ENCODE measurements at places on chromosomes 13 and 19.

GRCh38 chr13:44930963-44931623, 58.2 kb downstream of the NUFIP1 start:
- no peak for DNase-seq

GRCh38 chr19:17394891-17395415, 957 bp upstream of the CCDC194 start:
- no peak for DNase-seq

- DNase-seq = no peak
Observed at GRCh38 chr19:14540741-14541525, 11.5 kb downstream of the TECR start.

- no peak for DNase-seq
Observed at GRCh38 chr19:4980838-4981680, 12.1 kb downstream of the KDM4B start.

GRCh38 chr13:95185311-95185710, 115.9 kb downstream of the ABCC4 start:
- no peak for DNase-seq

- no peak for DNase-seq
Observed at GRCh38 chr13:111242585-111242984, 77.9 kb upstream of the TEX29 start.

DNA sequence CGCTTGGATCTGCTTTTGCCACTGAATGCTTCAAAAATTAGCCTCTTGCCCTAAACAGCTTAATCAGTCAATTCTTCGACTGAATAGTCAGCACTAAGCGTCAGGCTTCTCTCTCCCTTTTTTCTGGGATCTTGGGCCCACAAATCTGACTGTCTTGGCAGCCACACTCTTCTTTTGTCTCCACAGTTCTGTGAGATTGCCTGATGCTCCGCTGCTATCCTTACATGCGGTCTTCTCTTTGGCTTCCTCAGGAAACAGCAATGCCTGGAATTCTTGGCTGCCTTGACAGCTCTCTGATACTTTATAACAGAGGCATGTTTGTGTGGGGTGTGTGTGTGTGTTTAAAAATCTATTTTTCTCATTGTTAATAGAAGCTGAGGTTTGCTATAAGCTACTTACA, 32.6 kb downstream of the ERCC5 start:
- DNase-seq = no peak

- no peak for DNase-seq
Observed at GRCh38 chr19:53982611-53983010, 8.8 kb upstream of the CACNG6 start.

- DNase-seq = no peak
Observed at GRCh38 chr19:8404391-8405151, 8.5 kb upstream of the MARCHF2 start.

DNA sequence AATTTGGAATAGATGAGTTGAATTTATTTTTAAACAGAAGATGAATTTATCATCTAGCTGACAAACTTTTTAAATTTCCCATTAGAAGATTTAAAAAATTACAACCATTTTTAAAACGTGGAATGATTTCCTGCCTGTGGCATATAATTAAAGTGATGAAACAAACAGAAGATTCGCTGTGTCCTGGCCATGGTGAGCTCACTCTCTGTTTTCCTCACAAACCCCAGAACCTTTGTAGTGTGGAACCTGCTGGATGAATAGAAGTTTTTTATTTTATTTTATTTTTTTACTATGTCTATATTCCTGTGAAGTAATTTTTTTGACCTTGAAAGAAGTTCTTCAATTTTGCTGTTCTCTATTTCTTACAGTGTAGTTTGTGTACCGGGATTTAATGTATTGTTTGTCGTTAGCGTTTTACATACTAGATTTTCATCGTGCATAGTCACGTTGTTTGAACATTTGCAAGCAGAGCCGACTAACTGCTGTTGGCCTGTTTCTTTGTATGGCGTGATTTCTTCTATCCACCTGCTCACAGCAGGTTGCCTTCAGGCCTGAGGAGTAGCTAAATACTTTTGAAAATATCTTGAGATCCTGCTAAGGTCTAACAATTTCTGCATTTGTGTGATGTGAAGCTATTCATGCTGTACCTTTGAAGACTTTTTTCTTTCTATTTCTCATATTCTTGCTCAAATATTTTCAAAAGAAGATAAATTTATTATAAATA, 149.2 kb downstream of the GGACT start:
- no peak for DNase-seq

GRCh38 chr19:43545276-43545675, 12.3 kb downstream of the ZNF575 start:
- no peak for DNase-seq

DNA sequence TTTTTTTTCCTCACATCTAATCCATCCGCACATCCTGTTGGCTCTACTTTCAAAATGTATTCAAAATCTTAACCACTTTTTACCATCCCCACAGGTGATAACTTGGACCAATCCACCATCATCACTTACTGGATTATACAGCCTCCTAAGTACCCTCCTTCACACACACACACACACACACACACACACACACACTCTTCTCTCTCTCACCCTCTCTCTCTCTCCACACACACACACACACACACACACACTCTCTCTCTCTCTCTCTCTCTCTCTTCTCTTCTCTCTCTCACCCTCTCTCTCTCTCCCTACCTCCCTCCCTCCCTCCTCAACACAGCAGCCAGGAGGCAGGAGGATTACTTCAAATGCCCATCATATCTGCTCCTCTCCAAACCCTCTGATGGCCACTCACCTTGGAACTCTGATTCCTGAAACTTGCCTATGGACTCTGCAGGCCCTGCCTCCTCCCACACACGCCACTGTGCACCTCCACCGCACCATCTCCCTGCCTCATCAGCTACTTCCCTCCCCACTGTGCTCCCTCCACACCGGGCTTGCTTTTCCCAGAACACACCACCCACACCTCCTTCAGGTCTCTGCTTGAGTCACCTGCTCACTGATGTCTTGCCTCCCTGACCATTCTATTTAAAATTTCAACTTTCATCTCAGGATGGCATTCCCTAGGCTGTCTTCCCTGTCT, 39.7 kb downstream of the RCBTB2 start:
- DNase-seq = no peak

DNA sequence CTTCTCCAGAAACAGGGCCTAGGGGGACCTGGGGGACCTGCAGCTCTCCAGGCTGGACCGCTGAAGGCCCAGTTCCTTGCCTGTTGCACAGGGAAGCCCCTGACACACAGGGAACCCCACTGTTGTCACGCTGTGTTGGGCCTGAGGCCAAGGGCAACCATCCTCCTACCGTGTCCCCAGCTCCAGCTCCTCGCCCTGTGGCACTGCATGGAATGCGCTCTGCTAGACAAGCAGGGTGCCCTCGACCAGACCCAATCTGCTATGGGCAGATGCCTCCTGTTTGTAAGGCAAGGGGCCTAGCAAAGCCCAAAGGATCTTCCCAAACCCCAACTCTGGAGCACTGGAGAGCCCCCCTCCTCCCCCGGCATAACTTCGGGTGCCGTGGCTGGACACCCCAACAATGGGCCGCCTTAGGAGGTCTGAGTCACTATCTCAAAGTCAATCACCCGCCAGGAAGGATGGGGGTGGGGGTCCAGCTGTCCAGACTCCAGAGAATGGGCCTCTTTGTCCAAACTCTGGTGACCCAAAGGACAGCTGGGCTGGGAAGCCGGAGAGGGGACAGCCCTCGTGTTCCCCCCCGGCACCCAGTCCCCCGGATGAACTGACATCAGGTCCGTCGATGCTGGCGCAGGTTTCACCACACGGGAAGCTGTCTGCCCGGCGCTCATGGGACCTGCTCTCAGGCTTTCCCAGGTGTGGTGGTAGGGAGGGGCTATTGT, 3.7 kb downstream of the BRSK1 start:
- DNase-seq = no peak

DNA sequence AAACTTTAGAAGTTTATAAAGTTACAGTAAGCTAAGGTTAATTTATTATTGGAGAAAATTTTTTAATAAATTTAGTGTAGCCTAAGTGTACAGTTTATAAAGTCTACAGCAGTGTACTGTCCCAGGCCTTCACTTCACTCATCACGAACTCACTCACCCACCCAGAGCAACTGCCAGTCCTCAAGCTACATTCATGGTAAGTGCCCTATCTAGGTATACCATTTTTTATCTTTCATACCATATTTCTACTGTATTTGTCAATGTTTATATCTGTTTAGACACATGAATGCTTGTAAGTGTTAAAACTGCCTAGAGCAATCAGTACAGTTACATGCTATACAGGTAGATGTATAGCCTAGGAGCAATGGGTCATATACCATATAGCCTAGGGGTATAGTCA, 12.5 kb downstream of the INTS6 start:
- no peak for DNase-seq

All from NCI-H1436 treated with DMSO at 0.1 percent for 48 hours (cell line).